Smooth muscle cell of the pulmonary artery (primary cell): ENCODE measurements at places on chromosomes 6 and 20. TPM values are rescaled to one million over a fixed set of nuclear protein-coding genes. Genes with fewer than 3 reads are reported as not detected.

ID4 gene
- 6.1 and 19.0 TPM in 2 replicates for total RNA-seq

CAGE1 gene
- 0.07 TPM in 2 replicates for total RNA-seq

OR2B6 gene
- 0.07 TPM in 1 of 2 replicates, not detected in the other for total RNA-seq

LY6G6D gene
- not detected in 2 replicates for total RNA-seq

LRRC73 gene
- 0.78 and 1.4 TPM in 2 replicates for total RNA-seq

SMLR1 gene
- total RNA-seq: not detected in 2 replicates
